ENCODE measurements at places on chromosomes 3 and 15.

GRCh38 chr15:58285212-58285920 is 146.4 kb upstream of the LIPC start:
- DNase-seq: no peak

DNA sequence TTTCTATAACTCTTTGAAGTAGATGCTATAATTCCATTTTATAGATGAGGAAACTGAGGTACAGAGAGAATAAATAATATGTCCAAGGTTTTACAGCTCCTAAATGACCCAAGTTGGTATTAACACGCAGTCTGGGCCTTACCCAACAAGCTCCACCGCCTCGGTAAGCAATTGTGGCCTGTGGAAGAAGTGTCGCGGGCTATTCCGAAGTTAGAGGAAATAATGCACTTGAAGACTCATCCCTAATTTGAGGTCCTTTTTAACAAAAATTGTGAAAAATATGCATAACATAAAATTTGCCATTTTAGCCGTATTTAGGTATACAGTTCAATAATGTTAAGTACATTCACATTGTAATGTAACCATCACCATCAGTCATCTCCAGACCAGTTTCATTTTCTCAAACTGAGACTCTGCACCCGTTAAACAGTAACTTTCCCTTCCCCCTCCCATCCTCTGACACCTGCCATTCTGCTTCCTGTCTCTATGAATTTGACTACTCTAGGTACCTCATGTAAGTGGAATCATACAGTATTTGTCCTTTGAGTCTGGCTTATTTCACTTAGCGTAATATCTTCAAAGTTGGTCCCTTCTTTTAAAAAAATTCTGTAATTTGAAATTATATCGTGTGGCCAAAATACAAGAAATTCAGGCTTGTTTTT is 18.2 kb downstream of the IDH3A start:
- DNase-seq: no peak

- DNase-seq: no peak
Measured at GRCh38 chr3:4387210-4388204, 79.6 kb downstream of the SUMF1 start.

- peak; percentile 37 for DNase-seq
Measured at GRCh38 chr3:28860307-28860706, 420.6 kb upstream of the RBMS3 start.

DNA sequence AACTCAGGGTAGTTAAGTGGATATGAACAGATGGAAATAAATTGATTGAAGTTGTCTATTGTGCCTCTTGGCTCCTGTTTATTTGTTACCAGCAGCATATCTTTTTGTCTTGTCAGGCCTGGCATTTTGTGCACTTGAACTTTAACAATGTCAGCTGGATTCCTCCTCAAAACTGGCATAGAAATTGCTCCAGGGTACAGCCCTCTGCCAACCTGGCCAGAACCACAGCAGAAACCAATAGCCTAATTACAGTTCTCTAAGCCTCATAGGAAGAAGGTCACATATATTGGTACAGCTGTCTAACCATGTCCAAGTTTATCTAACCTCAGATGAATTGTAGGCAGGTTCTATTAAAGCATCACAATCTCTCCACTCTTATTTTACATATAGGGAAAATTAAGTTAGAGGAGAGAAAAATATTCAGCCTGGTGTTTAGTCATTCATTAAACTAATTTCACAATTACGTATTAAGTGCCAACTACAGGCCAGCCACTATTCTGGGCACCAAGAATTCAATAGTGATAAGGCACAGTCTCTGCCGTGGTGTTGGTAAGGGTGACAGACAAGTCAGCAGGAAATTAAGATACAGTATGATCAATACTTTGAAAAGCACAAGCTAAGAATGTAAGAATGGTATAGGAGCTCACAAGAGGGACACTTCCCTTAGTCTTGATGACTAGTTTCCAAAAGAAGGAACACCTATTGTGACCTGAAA is 452.9 kb upstream of the NECTIN3 start:
- DNase-seq: no peak

DNA sequence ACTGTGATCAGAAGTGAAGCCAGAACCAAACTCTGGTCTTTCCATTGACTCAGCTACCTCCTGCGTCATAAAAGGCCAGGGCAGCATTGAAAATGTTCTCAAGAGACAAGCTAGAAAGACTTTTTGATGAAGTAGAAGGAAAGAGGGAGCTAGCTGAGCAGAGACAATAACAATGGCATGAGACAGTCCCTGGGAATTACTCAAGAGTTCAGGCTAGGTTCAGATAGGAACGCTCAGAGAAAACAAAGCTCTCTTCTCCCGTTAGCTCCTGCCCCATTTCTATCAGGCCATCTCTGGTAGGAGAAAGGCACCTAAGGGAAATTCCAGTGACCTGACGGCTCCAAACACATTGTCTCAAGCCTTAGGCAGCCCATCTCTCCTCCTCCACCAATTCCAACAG is 7.0 kb upstream of the OXTR start:
- DNase-seq: no peak

- no peak for DNase-seq
Measured at GRCh38 chr3:48997714-48998637, 7.9 kb downstream of the P4HTM start.

DNA sequence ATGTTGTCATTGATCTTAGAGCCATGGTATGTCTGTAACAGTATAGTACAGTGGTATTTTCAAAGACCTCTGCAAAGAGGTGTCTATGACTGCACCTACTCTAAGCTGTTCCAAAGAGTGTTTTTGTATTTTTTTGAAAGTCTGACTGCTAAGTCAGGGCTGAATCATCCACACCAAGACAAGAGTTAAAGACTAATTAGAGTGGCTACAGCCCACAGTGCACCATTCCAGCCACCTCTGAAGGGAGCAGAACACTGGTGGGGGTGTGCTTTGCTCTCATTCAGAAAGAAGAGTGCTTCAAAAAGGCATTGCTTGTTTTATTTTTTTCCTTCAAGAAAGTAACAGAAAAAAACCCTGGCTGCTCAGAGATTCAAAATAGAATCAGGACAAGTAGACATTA is 301.4 kb downstream of the GABRG3 start:
- DNase-seq: no peak

Data from spinal cord (tissue), 10 donors.